ENCODE measurements at places on chromosomes 2 and 18. TPM values are rescaled to one million over a fixed set of nuclear protein-coding genes. Genes with fewer than 3 reads are reported as not detected.

- DNase-seq: no peak
Measured at GRCh38 chr2:211901226-211901846, 637.3 kb downstream of the ERBB4 start.

DNA sequence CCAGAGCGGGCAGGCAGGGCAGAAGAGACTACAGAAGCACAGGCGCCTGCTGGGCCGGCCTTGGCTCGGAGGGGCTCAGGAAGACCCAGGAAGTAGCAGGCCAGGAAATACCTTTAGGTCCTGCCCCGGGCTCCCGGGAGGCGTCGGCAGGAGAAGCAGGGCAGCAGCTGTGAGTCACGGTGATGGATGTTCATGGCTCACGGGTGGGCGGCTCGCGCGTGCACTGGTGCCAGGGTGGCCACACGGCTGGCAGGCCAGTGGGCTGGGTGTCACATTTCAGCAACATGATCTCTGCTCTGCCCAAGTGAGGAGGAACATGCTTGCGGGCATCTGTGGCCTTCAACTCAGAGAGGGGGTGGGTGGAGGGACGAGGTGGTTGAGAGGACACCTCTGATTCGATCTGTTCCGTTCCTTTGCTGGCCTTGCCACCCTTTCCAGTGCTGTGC lies 139.3 kb downstream of the KLHL29 start:
- no peak for DNase-seq

DNA sequence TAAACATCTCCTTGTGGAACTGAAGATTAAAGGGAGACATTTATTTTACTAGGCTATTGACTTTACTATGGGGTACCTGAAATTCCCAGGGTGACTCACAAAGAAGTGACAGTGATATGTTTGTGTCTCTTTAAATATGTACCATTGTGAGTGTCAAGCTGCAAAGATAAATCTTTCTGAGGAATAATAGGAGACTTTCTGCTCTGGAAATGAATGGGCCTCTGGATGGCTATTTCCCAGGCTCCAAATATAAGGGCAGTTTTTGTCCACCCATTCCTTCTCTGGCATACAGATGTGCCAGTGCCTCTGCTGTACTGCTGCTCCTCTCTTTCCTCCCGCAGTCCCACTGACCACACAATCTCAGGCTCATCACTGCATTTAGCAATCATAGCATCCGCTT lies 586.4 kb upstream of the CNTNAP5 start:
- DNase-seq: no peak

DNA sequence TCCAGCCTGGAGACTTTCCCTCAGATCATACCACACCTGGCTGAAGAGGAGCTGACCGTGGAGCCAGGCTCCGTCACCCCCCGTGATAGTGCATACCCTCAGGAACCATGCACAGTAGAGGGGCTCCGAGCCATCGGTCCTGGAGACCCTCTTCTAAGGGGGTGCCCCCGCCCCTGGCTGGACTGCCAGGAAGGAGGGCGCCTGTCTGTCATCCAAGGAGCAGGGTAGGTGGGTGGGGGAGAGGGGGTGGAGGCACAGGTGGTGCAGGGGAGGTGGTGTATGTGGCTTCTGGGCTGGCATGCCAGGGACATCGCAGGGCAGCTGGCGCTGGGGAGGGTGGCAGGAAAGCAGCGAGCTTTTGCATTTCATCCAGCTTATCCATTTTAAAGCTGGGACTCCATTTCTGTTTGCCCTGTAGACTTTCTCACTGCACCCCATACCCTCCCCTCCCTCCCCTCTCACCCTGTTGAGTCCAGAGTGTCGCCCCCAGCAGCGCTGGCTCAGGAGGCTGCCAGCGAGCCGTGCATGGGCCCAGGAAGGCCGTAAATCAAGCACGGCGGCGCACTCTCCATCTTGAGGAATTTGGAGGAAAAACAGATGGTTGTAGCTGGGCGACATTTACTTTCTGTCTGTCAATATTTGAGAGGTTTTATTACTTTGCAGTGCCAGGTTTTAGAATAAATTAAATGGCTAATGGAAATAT lies 56.2 kb upstream of the HS6ST1 start:
- no peak for DNase-seq

DNA sequence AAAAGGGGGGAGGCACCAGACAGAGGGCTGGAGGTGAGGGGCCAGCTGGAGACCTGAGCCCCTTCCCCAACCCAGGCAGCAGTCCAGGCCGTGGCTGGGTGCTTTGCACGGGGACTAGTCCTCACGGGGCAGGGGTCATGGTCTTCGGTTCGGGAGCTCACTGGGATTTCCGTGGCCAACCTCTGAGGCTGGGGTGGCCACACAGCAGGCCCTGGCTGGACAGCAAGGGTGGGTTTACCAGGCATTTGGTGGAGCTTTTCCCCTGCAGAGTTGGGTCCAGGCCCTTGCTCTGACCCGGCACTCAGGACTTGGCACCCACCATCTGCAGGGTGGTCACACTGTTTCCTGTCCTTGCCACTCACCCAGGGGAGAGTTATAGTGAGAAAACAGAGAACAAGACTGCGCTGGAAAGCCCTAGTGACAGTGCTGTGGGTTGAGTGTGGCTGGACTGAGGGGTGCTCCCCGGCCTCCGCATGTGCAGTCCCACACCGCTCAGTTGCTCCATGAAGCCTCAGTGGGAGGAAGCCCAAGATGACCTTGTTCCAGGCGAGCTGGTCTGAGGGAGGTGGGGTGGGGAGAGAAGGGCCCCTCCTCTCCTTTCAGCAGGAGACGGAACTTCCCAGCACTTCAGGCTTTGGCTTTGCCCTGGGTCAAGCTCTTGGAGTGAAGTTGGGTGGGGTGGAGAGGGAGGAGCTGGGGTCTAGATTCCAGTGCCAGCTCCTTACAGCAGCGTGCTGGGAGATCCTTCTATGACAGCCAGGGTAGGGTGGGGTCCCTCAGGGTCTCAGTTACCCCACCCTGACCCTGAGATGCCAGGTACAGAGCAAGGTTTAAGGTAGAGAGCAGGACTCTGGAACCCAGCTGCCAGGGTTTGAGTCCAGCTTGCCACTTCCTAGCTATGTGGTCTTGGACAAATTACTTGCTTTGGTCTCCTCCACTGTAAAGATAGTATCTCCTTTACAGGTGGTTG lies 219.8 kb downstream of the DYSF start:
- DNase-seq: no peak

DNA sequence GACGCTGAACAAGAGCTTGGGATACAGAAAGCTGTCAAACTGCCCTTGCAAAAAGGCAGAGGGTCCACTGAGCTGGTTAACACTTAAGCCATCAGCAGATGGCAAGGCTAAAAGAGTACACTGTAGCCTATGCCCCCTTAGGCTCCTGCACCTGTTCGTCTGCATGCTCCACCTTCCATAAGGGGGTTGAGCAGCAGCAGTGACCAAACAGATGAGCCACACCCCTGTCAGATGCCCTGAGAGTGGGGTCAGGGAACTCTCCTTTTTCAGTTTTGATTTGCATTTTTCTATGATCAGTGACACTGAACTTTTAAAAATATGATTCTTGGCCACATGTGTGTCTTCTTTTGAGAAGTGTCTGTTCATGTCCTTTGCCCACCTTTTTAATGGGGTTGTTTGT lies 402.5 kb upstream of the FAM98A start:
- DNase-seq: no peak

GRCh38 chr2:48279344-48280090 lies 250.4 kb upstream of the STON1 start:
- no peak for DNase-seq

DNA sequence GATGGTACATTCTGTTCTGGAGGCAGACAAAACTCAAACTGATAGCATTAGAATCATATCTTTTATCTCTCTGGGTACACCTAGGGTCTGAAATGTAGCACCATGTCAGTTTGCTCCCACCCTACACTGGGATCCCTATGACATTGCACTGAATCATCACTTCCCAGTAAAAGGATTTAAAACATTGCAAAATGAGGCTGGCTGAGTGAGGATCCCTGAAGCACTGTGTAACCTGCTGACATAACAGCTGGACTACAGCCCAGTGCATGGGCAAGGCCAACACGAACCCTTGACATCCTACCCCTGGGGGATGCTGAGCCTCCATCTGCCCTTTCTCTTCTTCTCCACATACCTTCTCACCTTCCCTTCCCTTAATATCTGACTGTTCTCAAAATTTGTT lies 253.2 kb downstream of the TTC32 start:
- DNase-seq: no peak

- no peak for DNase-seq
Measured at GRCh38 chr2:139170406-139170805, 390.2 kb upstream of the NXPH2 start.

DNA sequence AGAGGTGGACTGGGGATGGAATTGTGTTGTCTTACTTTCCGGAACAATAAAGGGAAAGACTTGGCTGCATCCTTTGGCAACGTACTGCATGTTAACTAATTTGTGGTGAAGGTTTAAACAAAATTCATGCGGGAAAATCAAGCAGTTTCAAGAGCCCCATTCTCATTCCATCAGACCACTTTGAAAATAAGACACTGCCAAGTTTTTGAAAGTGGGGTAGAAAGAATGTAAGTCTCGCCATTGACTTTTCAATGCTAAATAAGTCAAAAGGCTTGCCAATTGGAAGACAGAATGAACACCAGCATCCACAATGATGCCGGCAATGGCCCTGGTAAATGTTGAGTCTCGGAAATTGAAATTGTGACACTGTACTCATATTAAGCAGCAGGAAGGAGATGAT lies 322.0 kb downstream of the RND3 start:
- DNase-seq: no peak

DNA sequence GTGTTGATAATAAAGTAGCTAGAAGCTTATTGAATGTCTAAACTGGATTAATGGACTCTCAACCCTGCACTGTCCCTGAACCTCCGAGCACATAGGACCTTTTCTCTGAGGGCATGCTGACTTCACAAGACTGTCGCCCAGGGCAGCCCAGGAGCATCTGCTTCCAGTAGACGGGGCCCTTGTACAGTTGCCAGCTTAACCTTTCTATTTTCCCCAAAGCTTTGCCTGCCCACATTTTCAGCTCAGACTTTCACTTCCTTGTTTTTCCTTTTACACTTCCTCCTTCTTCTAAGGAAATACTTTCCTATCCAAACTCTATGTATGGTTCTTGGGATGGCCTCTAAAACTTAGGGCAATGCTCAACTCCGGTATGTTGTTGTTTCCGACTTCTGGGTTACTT lies 1.3 kb downstream of the VWA3B start:
- no peak for DNase-seq

- no peak for DNase-seq
Measured at GRCh38 chr2:159125858-159126257, 157.4 kb downstream of the TANC1 start.

The CTIF gene
- total RNA-seq: 8.5 TPM

The NEDD4L gene
- total RNA-seq: 32.7 TPM

The GKN2 gene
- total RNA-seq: not detected

The G6PC2 gene
- total RNA-seq: not detected

The GNLY gene
- not detected for total RNA-seq

The ZNF396 gene
- total RNA-seq: 2.0 TPM

The FLACC1 gene
- total RNA-seq: 0.20 TPM
